ENCODE measurements at places on chromosomes 4 and X.

GRCh38 chr4:18397681-18398390 lies 376.3 kb upstream of the LCORL start:
- no peak for DNase-seq

DNA sequence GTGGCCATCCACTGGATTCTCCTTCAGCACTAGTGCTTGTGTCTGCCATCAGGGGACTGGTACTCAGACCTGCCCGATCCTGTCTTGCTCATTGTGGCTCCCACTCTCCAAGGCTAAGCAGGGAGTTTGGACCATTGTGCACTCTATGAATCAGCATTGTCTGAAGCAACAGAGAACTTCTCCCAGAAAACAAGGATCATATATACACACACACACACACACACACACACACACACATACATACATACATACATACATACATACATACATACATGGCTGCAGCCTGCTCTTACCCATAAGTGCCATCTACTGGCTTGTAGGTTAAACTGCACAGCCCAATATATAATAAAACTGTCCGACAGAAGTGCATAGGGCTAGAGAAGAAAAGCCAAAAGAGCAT lies 345.3 kb upstream of the LCORL start:
- peak; percentile 13 for DNase-seq

DNA sequence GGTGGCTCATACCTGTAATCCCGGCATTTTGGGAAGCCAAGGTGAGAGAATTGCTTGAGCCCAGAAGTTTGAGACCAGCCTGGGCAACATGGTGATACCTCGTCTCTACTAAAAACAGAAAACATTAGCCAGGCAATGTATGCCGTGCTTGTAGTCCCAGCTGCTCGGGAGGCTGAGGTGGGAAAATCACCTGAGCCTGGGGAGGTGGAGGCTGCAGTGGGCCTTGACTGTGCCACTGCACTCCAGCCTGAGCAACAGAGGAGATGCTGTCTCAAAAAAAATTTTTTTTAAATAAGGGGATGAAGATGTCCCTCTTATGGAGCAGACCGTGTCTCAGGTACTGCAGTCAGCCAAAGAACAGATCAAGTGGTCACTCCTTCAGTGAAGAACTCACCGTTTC lies 13.5 kb downstream of the CTAG1B start:
- no peak for DNase-seq

DNA sequence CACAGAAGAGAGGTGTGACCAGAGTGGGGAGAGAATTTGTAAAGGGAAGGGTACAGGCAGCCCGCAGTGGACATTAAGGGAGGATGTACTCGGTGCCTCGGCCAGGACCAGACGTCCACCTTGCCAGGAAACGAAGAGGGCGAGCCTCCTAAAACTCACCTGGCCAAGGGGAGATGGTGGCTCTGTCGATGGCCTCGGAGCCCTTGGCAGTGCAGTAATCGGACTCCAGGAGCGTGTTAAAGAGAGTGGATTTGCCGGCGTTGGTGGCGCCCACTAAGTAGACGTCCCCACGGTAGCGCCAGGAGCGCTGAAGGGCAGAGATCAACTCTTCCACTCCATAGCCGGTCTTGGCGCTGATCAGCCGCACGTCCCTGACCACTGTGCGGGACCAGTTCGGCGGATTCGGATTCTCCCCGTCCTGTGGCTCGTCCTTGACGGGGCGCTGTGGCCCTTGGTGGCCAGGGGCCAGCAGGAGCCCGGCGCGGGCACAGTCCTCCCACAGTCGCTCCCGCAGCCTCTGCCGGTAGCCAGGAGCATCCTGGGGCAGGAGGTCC lies 1.0 kb downstream of the NOA1 start:
- DNase-seq: no peak
